Sigmoid colon (tissue), 7 donors: ENCODE measurements at places on chromosomes 7 and 10. TPM values are rescaled to one million over a fixed set of nuclear protein-coding genes. Genes with fewer than 3 reads are reported as not detected.

- peak; percentile 92 for DNase-seq
These were observed at the start of gene LDB1 for GRCh38 chr10:102120142-102120990. TSS of gene LDB1 (minus strand) at chr10:102120368. CDS start at chr10:102120110, 258 bp downstream.

GRCh38 chr10:111984057-111984456 lies 199.5 kb downstream of the GPAM start:
- DNase-seq: no peak

GRCh38 chr10:7491949-7492659 lies 81.3 kb upstream of the SFMBT2 start:
- DNase-seq: no peak

GRCh38 chr10:98619446-98619845 lies 172.7 kb upstream of the HPS1 start:
- no peak for DNase-seq

GRCh38 chr7:80150611-80151273 lies 16.1 kb downstream of the GNAI1 start:
- DNase-seq: no peak

GRCh38 chr7:137628216-137628615 lies 218.6 kb downstream of the DGKI start:
- DNase-seq: no peak

DNA sequence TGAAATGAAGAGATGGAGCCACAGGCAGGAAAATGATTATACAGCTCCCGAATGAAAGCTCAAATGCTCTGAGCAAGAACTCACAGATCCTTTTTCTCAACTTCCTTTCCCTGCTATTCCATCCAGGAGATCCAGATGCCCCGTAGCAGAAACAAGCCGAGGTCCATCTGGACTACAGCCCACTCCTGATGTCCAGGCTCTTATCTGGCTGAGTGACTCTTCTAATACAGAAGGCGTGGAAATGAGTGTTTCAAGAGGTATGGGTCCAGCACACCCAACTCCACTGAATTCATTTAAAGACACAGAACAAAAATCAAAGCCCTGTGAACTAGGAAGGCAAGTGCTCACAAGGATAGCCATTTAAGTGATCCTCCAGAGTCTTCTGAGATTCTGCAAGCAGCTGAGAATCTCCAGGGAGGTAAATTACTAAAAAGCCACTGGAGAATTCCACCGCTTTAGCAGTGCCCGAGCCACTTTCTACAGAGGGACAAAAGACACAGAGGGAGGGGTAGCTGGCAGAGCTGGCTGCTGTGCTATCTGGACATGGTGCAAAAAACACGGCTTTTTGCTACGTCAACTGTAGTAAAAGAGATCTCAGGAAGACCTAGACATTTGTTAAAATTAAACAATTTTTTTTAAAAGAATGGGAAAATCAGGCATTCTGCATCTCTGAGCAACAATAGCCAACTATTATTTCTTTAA lies 24.5 kb downstream of the FAM171A1 start:
- DNase-seq: peak; percentile 72

DNA sequence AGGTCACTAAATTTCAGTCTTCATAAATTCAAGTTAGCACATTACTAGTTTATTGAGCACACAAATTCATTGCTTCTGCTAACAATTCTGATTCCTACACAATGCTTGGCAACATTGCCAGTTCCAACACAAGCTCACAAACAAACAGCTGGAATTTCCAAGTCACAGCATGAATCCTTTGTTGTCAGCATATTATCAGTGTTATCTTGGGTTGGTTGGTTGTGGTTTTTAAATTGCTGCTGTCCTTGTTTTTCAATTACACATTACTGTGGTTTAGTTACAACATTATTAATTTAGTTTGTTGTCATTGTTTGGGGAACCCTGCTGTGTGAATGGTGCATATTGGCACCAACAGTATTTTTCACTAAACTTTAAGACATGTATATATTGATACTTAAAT lies 86.0 kb upstream of the ARID5B start:
- no peak for DNase-seq

Gene MKI67
- 1.2 TPM for polyA plus RNA-seq

DNA sequence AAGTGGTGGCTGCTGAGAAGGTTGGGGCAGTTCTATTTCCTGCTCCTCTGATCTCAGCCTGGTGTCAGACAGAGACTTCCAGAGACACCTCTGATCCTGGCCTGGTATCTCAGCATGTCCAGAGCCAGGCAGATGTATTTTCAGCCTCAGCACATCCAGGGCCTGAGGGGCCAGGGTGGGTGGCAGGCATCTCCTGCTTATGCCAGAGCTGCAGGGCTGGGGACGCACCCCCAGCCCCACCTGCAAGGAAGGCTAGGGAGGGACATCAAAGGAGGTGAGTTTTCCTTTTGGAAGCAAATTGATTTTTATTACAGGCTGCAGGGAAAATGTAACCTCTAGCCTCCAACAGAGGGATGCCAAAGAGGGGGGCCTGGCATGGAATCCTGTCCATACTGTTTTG lies 36.7 kb downstream of the CFAP46 start:
- DNase-seq: peak; percentile 48

Gene FZD1
- polyA plus RNA-seq: 3.4 TPM

- no peak for DNase-seq
These were observed 285.1 kb downstream of the CCSER2 start for GRCh38 chr10:84613336-84614021.
